AML-193 (cell line): ENCODE measurements at places on chromosomes 16 and 17.

- DNase-seq: no peak
Measured at GRCh38 chr16:86584071-86584685, 5.8 kb downstream of the FOXL1 start.

DNA sequence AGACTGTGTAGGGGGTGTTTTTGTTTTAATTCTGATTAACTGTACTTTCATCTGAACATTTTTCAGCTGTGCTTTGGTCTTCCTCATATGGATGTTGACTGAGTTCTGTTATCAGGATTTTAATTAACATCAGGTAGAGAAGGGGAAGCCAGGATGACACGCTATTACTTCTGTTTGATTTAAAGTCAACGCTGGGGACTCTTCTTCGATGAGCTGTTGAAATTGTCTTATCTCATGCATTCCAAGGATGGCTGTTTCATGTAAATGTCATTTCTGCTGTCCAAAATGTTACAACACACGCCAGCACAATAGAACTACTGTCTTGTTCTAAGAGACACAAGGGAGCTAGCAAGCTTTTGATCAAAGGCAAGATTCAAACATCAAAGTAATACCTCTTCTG, 263.3 kb upstream of the CDH5 start:
- no peak for DNase-seq

DNA sequence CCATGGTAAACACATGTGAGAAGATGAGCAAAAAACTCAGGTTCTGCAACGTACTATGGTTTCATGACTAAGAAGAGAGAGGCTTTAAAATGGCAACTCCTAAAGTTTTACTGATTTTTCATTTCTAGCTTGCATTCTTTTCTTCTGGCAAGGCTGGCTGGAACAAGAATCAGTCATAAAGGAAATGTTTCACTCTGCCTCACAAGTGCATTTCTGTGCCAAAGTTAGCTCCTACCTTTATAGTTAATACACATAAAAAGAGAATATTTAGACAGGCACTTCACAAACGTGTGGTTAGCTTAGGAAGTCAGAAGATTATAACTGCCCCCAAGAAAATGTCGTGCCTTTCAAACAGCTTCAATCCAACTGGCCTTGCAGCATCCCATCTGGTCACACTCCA, 417.1 kb upstream of the CDH11 start:
- DNase-seq: no peak

- no peak for DNase-seq
Measured at GRCh38 chr17:58250344-58251011, 12.1 kb downstream of the LPO start.

DNA sequence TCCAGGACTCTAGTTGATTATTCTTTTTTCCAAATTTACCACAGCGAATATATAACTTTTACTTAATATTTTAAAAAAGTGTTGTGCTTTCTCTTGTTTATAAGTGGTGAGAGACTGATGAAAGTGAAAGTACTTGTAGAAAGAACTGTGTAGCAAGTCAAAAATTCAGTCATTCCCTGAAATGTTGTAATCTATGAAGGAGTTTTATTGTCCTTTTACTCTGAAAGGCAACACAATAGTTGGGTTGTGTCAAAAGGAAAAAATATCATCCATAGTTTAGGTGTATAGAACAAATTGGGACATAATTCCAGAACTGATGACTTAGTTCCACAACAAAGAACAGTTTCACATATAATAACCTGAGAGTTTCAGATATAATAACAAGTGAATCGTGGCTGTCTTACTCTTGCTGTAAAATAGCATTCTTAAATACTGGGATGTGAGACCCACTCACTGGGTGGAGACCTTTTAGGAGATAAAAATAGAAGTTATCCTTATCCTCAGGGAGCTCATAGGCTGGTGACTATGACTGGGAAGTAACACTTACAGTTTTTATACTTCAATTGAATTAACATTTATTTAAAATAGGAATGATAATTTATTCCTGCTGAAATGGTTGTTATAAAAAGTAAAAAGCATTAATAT, 20.6 kb downstream of the CYB5B start:
- DNase-seq: no peak
